HTR-8/SVneo (cell line): ENCODE measurements at places on chromosomes 6 and 20.

- DNase-seq = no peak
These were observed 12.9 kb downstream of the OR2J2 start for GRCh38 chr6:29183594-29183993.

DNA sequence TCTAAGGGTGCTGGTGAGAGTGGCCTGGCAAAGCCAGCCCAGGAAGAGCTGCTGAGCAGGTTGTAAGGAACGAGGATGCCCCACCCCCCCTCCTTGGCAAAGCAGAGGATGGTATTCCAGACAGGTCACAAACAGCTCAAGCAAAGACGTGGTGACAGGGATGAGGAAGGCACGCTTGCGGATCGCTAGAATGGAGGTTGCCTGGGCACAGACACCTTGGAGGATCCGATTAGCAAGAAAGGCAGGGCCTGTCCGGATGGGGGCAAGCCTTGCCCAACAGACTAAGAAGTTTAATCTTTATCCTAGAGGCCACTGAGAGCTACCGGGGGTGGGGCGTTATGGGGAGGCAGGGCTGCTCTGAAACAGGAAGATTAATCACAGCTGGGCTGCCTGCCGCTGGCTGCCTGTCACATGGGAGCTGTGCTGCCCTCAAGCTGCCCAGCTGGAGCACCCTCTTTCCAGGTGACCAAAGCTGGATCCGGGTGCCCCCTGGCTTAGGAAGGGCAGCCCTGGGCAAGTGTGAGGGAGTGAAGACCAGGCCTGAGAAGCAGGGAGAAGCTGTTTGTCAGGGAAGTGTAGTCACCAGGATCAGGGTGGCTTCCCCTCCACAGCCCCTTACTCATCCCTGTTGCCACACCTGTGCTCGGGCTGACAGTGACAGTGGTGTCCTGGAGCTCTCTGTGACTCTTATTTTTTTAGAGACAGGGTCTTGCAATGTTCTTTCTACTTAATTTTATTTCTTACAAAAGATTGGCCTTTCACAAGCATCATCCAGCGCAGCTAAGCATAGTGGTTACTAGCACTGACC lies 9.1 kb upstream of the MAPK13 start:
- DNase-seq = no peak

GRCh38 chr6:36720251-36721141 lies 22.9 kb downstream of the RAB44 start:
- DNase-seq = no peak

DNA sequence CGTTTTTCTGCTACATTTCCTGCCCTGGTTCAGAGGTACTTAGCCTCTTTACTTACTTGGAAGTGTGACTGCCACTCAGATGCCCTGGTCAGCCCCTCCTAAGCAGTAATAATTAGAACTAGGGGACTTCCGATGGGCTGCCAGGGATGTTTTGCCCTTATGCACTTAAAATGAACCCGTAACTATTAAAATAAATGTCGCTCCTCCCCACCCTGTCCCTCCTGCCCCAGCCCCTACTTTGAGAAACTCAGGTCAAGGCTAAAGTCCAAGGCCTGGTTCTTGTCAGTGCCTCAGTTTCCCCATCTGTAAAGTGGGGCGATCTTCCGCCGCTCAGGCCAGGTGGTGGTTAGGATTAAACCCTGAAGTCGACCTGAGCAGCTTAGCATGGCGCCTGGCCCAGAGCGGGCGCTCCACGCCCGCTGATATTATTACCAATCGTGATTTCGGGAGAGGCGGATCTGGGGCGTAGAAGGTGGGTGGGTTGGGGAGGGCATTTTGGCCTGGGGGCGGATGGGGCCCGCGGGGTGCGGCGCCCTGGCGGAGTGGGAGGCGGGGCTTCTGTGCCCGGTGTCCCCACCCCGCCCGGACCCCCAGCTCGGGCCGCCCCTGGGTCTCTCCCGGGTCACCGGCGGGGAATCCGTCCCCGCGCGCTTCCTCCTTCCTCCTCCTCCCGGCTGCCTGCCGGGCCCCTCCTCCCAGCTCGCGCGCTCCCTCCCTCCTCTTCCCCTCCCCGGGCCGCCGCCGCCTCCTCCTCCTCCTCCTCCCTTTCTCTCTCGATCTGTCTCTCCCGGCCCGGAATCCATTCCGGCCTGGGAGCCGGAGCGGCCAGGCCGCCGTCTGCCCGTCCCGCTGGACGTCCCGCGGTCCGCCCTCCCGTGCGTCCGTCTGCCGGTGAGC lies at the start of gene SRC:
Gene SRC (plus strand): TSS at position 802 of the 897 bp plus-strand sequence. CDS start 38,014 bp downstream, outside the sequence.
- peak; percentile 86 for DNase-seq

DNA sequence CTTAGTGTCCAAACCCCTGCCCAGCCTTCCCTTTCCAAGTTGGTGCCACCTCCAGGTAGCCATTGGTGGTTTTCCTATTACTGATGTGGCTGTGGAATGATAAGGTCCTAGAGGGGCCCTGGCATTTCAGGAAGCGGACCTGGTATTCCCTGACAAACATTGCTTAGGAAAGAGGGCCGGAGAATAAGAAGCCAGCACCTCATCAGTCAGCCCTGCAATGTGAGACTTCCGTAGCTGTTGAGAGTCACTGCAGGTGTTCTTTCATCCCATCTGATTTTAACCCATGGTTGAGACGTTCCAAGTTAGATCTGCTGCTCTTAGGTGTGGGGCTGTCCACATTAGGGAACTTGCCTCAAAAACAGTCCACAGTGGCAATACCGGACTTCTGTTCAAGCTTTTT lies 14.8 kb upstream of the NPEPL1 start:
- DNase-seq = no peak

GRCh38 chr6:144477856-144478255 lies 192.7 kb downstream of the UTRN start:
- no peak for DNase-seq
